ENCODE measurements at places on chromosomes 11 and 22.
A peak's percentile ranks its signal among the peaks of the same experiment; 100 is the strongest.

GRCh38 chr11:26731084-26731456 lies 9.2 kb upstream of the SLC5A12 start:
- no peak for DNase-seq

GRCh38 chr11:134032501-134033091 lies 36.3 kb upstream of the JAM3 start:
- no peak for DNase-seq

- no peak for DNase-seq
Measured at GRCh38 chr11:111510311-111510710, 1.9 kb downstream of the BTG4 start.

- no peak for DNase-seq
Measured at GRCh38 chr11:70328556-70328955, 58.1 kb downstream of the PPFIA1 start.

DNA sequence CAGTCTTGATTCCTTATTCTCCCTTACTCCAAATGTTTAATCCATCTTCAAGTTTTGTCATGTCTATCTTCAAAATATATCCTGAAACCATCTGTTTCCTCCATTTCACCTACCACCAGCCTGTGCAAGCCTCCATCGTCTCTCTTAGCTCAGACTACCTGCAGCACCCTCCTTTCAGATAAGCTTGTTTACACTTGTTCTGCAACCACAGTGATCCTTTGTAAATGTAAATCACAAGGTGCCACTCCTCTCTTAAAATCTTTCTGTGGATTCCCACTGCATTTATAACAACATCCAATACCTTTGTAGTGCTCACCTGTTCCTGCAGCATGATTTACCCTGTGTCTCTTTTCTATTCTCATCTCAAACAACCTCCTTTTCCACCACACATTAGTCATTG lies 31.8 kb upstream of the GPR83 start:
- DNase-seq = no peak

DNA sequence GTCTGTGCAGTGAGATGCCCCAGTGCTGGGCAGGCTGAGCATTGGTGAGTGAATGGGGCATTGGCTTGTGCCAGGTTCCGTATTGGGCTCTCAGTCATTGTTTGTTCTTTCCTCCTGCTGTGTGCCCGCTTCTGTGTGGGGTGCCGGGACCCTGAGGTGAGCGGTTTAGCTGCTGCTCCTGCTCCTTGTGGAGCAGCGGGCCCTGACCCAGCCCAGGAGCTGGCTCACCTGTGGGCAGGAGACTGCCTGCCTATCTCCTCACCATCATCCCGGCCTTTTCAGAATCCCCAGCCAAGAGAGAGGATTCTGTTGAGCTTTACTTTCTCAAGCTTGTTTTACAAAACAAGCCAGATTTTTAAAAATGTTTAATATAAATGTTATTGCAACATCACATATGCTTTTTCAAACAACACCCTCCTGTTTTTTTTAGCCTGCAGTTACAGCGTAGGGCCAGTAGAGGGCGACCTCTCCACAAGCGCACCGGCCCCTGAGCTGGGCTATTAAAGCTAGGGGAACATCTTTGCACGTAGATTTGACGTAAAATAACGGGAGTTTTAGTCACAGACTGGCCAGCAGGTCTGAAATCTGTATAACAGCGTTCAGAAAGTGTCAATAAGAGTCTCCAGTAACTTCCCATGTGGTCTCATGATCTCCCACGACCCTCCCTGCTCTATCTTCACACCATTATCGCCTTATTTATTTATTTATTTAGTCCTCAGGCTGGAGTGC lies 25.1 kb upstream of the RELT start:
- peak; percentile 78 for DNase-seq

GRCh38 chr11:43580735-43581369 lies 99.7 kb upstream of the HSD17B12 start:
- DNase-seq = no peak

DNA sequence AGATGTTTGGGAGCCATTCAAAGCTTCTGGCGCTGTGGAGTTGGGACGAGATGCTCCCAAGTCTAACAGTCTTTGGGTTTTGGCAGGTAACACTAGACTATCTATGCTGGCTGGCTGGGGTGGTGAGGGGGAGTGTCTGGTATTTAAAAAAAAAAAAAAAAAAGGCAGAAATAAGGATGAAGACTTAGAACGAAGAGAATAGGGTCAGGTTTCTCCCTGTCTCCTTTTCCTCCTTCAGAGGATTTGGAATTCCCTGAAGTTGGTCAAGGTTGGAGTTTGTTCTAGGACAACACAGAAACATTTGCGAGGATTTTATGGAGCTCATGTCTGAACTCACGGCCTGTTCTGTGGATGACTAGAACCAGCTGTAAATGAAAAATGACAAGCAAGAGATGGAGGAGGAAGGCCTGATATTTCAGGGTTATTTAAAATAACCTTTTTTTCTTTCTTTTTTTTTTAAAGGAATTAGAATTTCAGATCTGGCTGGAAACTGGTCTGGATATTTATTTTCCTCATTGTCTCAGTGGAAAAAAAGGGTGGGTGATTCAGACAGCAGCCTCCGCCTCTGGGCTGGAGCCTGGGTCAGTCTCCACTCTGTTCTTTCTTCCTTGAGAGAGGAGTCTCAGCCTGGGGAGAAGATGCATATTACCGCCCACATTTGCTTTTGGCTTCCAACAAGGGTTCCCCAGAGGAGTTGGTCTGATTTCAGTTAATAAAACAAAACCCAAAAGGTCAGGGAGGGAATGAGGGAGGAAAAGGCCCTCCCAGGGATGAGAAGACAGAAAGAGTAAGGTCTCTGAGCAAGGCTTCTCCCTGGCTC lies 80.1 kb downstream of the USP35 start:
- no peak for DNase-seq

DNA sequence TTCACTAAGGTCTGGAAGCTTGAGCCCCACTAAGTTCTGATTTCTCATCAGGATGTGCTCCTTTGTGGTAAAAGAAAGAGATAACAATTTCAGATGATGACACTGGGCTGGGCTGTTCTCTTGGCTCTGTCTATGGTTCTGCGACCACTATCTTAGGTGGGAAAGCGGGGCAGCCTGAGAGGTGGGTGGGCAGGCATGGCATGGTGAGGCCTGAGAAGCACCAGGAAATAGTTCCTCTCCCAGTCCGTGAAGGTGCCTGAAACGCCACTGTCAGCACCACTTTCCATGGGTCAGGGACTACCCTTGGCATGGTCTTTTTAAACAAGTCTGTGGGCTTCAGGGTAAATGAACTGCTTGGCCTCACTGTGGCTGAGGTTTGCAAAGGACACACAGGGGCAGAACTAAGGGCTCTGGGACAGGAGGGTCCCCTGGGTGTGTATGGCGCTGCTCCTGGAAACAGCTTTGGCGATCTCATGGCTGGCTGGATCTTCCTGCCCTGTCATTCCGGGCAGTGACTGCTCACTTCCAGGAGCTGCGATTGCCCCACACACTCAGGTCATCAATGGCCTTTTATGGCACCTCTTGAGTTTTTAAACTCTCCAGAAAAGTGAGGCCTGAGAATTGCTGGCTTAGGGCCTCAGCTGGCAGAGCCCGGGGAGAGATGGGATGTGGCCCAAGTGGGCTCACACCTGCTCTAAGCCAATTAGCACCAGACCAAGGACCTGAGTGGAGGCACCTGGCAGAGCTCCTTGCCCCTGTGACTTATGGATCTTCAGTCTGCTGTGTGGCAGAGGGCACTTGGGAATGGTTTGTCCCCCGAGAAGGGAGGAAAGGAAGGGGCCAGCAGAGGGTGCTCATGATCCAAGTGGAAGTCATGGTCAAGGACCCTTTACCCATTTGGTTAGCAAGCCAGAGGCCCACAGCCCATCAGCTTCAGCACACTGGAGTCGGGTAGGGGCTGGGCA lies 55.6 kb upstream of the LYVE1 start:
- no peak for DNase-seq

GRCh38 chr11:46380340-46381047 lies 975 bp upstream of the MDK start:
- DNase-seq = peak; percentile 57

GRCh38 chr11:5289696-5290095 lies 12.1 kb downstream of the OR51B4 start:
- no peak for DNase-seq

DNA sequence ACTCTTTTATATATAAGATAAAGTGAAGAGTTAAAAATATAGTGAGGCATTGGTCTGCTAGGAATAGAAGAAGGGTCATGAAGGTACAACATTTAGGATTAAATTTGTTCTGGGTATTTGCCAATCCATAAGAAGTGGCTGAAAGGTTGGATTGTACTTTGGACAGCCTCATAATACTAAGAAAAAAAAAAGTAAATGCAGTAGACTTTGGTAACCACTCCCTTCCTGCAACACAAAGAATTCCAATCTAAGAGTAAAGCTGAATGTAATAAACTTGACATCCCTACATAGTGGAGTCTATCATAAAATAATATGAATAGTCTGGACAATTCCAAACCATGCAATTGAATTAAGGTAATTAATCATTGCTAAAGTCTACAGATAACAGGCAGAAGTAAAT lies 2294.4 kb downstream of the LRRC4C start:
- DNase-seq = no peak

- DNase-seq = no peak
Measured at GRCh38 chr22:48897645-48898370, 929.9 kb downstream of the BRD1 start.

DNA sequence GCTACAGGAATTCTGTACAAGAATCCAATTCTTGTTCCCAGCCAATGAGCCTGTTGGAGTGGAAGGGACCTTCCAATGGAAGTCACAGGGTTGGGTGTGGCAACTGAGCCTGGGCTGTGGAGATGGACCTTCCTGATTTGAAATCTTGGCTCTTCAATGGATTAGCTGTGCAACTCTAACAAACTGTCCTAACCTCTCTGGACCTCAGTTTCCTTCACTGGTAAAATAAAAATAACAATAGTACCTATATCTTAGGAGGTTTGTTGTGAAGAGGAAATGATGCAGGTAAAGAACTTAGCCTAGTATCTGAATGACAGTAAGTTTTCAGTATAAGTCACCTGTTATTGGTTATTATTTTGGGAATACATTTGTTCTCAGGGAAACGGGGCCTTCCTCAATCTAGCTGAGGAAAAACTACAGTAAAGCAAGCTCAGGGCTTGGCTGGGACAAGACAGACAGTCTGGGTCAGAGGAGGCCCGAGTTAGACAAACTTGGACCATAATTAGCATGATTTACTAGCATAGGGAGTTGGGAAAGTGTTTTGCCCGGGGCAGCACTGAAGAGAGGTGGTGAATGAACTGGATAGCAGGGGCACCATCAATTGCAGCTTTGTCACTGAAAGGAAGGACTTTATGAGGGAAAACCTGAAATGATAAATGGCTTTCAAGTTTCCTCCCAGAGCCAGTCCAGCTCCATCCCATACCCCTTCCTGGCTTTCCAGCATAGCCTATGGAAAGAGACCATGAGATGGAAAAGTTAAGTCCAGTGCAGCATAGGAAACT lies 13.7 kb downstream of the ELF5 start:
- no peak for DNase-seq

DNA sequence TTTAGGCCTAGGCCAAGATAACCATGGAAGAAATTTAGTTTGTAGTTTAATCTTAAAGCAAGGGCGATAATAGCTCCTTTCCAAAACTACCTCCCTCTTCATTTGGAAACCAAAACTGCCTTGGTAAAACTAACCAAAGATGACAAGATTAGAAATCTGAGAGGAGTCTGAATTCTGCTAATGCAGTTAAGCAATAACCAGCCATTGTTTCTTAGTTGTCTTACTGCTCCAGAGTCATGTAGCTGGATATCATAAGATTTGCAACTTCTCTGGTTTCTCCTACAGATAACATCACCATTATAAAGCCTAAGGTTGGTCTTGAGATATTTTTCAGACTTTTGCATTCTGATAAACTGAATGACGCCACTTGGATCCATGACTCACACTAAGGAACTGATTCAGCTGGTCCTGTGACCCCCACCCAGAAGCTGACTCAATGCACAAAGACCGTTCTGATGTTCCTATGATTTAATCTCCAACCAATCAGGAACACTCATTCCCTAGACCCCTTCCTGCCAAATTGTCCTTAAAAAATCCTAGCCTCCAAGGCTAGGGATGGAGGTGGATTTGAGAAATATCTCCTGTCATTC lies 200.8 kb downstream of the LUZP2 start:
- DNase-seq = no peak

GRCh38 chr22:33018232-33018864 lies 39.8 kb downstream of the SYN3 start:
- peak; percentile 30 for DNase-seq

DNA sequence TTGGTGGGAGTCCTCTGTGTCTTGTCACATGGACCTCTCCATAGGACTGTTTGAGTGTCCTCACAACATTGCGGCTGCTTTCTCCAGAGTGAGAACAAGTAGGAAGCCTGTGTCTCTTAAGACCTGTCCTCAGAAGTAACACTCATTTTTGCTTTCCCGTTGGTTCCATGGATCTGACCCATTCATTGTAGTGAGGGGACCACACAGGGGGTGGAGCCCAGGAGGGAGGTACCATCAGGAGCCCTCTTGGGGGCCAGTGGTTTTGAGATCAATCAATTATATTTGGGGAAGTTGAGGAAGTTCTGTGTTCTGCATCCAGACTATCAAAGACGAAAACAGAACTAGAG lies 5.4 kb upstream of the ELFN2 start:
- DNase-seq = no peak

- DNase-seq = no peak
Measured at GRCh38 chr11:95084509-95084908, 5.1 kb upstream of the ENDOD1 start.

DNA sequence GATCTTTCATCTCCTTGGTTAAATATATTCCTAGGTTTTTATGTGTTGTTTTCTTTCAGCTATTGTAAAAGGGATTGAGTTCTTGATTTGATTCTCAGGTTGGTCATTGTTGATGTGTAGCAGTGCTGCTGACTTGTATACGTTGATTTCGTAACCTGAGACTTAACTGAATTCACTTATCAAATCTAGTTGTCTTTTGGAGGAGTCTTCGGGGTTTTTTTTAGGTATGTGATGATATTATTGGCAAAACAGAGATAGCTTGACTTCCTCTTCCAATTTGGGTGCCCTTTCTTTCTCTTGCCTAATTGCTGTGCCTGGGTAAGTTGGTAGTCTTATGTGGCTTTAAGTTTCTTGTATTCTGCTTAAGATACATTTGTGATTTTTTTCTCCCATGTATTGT lies 52.8 kb downstream of the CBL start:
- DNase-seq = no peak

DNA sequence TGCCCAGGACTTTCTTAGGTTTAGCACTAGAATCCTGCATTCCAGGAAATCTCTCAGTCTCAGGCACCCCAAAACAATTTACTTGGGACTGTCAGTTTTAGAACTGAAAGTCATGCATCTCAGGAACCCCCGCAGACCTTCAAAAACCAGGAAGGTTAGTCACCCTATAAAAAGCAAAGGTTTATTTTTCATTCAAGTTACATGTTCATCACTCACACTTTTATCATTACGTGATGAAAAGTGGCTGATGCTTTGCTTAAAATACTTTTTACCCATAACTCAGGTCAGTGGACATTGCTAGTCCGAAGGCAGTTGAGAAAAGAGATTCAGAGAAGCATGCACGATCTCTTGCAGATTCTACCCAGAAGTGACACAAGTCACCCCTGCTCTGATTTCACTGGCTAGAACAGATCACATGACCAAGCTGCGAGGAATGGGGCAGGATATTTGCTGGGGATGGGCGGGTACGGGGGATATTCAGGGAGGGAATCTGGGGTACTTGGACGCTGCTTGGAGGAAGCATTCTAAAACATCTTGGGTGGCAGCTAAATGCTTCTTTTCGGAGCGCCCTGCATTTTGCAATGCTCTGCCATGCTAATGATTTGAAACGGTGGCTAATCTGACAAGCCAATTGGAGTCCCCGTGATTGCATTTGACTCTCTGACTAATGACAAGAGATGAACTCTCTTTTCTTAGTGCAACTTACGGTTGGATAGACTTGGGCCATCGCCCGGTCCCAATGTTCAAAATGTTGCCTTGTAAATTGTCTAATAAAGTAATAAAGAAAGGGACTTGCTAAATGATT lies 110.2 kb downstream of the MIAT start:
- no peak for DNase-seq

GRCh38 chr11:14645015-14645912 lies 1.7 kb downstream of the PDE3B start:
- DNase-seq = peak; percentile 27
